ENCODE measurements at places on chromosomes 5 and 9.

- DNase-seq: no peak
Observed at GRCh38 chr5:135287551-135287950, 111.5 kb downstream of the MACROH2A1 start.

- DNase-seq: no peak
Observed at GRCh38 chr9:133101356-133102189, 19.5 kb downstream of the RALGDS start.

DNA sequence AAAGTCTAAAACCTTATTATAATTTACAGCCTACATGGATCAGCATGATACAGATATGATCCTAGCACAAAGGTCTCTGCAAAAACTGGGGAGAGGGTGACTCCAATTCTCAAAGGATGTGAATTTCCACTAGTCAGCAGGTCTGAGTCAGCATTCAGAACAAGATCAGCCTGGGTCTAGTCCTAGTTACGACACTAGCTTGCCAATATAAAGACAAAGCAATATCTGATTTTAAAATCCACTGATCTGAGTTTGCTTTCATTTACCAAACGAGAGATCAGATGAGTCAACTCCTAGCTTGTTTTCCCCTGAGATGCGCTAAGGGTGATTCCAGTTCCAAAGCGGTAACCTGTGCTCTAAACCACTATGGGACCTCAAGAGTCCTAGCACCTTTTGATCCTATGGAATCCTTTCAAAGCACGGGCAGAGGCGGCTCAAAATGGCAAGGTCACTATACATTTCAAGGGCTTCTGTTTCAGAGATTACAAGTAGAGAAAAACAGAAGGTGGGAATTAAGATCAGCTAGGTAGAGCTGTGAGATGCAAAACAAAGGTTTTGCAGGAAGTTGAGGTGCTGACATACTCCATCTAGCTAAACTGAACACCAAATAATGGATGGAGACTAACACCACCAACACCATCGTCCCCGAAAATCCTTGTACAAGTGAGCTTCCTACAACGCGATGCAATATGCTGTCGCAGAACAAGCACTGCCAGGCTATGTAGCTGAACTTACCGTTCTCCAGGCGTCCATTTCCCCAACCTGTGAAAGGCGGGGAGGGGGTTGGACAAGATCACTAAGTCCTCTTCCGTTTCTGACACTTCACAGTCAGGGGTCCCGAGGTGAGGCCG lies 906 bp downstream of the SLC25A51 start:
- DNase-seq: peak; percentile 48

GRCh38 chr9:87250205-87250604 lies 247.5 kb upstream of the DAPK1 start:
- DNase-seq: no peak

DNA sequence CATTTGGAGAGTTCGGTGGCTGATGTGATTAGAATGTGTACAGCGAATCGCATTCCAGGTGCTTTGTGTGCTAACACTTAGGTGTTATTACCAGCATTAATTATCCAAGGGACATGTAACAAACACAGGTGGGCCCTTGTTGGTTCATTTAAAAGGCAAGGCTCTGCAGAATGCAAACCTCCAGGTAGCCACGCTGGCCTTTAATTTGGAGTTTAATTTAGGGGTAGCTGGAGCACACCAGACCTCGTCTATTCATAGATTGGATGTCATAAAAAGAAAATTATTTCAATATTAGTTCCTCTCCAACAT lies 191.1 kb downstream of the MAT2B start:
- no peak for DNase-seq

DNA sequence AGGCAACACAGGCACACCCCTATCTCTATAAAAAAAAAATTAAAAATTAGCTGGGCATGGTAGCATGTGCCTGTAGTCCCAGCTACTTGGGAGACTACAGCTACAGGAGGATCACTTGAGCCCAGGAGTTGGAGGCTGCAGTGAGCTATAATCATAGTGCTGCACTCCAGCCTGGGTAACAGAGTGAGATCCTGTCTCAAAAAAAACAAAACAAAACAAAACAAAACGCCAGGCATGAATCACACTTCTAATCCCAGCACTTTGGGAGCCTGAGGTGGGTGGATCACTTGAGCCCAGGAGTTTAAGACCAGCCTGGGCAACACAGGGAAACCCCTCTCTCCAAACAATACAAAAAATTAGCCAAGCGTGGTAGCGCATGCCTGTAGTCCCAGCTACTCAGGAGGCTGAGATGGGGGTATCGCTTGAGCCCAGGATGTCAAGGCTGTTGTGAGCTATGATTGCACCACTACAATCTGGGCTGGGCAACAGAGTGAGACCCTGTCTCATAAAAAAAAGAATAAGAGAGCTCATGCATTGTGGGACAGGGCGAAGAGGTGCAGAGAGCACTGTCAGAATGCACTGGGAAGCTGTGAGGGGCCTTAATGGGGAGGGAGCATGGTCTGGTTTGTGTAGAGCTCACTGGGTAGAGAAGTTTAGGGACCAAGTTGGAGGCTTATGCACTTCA lies 8.4 kb upstream of the SAP30L start:
- no peak for DNase-seq

- peak; percentile 80 for DNase-seq
Observed at GRCh38 chr9:129609486-129610212, 11.3 kb downstream of the C9orf50 start.

DNA sequence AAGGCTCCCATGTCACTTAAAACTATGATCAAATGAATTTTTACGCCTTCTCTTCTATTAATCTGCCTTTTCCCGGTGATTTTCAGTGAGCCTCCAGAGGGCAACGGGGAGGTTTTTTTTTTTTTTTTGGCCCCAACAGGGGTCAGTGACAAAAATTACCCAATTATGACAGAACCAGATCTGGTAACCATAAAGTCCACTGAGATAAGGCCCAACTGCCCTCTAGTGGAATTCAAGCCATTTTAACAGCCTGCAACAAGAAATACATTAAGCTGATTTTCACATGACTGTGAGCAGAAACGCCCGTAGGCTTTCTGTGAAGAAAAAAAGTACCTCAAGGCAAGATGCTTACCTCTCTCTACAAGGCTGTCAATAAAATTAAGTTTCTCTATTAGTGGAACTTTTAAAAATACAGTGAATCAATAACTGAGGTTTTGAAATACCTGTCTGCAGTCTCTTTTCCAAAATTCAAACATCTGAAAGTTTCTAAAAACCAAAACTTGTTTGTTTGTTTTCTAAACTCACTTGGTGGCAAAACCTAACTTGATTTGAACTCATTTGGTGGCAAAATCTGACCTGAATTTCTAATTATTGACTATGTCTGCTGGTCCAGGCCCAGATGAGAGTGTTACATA lies 49.7 kb upstream of the FST start:
- peak; percentile 71 for DNase-seq

GRCh38 chr5:61298580-61298979 lies 33.5 kb upstream of the ZSWIM6 start:
- DNase-seq: peak; percentile 71

Data from astrocyte of the spinal cord (primary cell).